Uterus (tissue), 4 donors: ENCODE measurements at places on chromosomes 6 and 20. TPM values are rescaled to one million over a fixed set of nuclear protein-coding genes. Genes with fewer than 3 reads are reported as not detected.

The SNRPB2 gene
- 8.2 TPM for total RNA-seq

The SIRPB2 gene
- not detected for total RNA-seq

The TTBK1 gene
- not detected for total RNA-seq

The FNDC11 gene
- total RNA-seq = 0.34 TPM

DNA sequence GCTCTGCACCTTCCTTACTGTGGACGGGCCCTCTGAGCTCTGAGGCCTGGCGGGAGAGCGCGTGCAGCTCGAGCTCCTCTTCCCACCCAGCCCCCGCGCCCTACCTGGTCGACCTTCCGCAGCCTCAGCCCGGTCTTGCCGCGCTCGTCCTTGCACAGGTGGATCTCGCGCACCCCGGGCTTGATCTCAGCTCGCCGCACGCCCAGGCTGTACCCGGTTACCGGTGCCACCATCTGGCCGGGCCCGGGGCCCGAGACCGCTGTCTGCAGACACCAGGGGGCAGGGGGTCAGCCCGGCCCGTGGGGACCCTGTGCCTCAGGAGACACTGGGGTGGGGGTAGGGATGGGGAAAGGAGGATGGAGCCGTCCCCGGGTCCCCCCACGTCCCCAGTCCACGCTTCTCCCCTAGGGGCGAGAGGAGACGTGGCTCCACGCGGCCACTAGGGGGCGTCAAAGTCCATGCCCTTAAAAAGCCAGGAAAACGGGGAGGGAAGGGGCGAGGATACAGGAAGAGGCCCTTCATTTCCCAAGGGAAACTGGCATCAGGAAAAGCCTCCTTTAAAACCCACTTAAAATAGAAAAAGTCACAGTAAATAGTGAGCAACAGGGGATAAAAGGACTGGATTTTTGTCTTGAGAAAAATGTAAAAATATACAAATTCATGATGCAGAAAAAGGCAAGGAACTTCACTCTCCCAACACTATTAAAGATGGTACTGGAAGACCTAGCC, 15.5 kb downstream of the SDCBP2 start:
- peak overlapping the region; percentile 24 for H3K27ac ChIP-seq
- H3K36me3 ChIP-seq = no peaks in the 10 kb centered on the region
- H3K4me1 ChIP-seq = no peaks in the 10 kb centered on the region
- no peak overlapping the region for H3K4me3 ChIP-seq
- peak; percentile 84 for DNase-seq

- H3K27me3 ChIP-seq = no peaks in the 10 kb centered on the region
- no peaks in the 10 kb centered on the region for H3K4me1 ChIP-seq
- no peak for DNase-seq
Measured at GRCh38 chr6:166713434-166714186, 86.6 kb upstream of the RPS6KA2 start.

DNA sequence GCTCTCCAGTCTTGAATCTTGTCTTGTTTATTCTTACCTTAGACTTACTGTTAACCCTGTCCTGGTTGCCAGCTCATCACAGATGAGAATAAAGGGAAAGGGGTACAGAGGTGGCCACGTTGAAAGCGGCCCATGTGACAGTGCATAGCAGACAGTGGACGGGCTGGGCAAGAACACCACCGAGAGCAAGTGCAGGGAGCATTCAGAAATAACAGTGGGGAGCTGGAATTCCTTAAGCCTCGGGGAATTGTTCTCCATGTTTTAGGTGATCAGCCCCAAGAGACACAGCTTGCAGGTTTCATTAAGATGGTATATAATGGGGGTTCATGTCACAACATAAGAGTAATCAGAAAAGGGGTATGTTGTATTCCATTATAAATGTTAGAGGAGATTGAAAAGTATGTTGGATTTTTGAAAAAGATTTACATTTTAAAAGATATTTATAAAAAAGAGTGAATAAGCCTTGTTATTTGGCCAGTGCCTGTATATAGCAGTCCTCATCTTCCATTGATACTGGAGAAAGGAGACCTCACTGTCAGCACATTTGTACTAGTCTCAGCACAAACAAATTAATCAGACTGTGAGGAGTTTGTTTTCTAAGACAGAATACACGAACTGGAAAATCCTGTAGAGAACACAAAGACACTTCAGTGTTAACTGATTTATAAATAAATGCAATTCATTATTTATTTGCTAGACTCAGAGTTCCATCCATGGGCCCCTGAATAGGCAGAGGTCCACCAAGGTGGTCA, 35.4 kb downstream of the VAPB start:
- no peaks in the 10 kb centered on the region for H3K27me3 ChIP-seq
- H3K27ac ChIP-seq = no peak overlapping the region
- no peak for DNase-seq
- H3K4me1 ChIP-seq = no peaks in the 10 kb centered on the region
- no peaks in the 10 kb centered on the region for H3K36me3 ChIP-seq

- no peak overlapping the region for H3K27ac ChIP-seq
- no peak overlapping the region for H3K4me3 ChIP-seq
- no peaks in the 10 kb centered on the region for H3K36me3 ChIP-seq
- H3K27me3 ChIP-seq = no peaks in the 10 kb centered on the region
- H3K4me1 ChIP-seq = no peaks in the 10 kb centered on the region
Measured at GRCh38 chr6:33091957-33092356, 16.2 kb downstream of the HLA-DPB1 start.

DNA sequence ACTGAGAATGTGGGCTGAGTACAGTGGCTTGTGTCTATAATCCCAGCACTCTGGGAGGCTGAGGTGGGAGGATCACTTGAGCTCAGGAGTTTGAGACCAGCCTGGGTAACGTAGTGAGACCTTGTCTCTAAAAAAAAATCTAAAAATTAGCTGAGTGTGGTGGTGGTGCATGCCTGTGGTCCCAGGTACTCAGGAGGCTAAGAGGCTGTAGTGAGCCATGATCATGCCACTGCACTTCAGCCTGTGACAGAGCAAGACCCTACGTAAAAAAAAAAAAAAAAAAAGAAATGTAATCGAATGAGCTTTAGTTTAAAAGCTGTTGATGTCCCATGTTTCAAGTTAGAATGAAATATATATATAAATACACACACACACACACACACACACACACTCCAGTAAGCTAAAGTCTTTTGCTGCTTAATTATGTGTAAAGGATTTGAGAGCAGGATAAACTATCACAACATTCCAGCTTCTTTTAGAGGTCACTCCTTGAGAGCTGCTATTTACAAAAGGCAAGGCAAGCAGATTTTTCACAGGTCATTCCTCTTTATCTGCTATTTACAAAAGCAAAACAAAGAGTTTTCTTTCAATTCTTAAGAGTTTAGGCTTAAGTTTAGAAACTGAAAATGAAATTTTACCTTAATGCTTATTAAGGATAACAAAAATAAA, 4.7 kb upstream of the MICAL1 start:
- no peak overlapping the region for H3K27ac ChIP-seq
- H3K27me3 ChIP-seq = no peaks in the 10 kb centered on the region
- no peak for DNase-seq
- H3K4me3 ChIP-seq = no peak overlapping the region
- H3K36me3 ChIP-seq = no peaks in the 10 kb centered on the region

GRCh38 chr6:158816329-158816728, 2.8 kb downstream of the EZR start:
- no peaks in the 10 kb centered on the region for H3K36me3 ChIP-seq
- no peaks in the 10 kb centered on the region for H3K27me3 ChIP-seq
- H3K4me3 ChIP-seq = no peak overlapping the region
- no peak overlapping the region for H3K27ac ChIP-seq
- no peaks in the 10 kb centered on the region for H3K4me1 ChIP-seq
